ENCODE measurements at places on chromosomes 6 and 20.

GRCh38 chr6:149815788-149816187 lies 48.4 kb downstream of the LRP11 start:
- no peak overlapping the region for H3K4me3 ChIP-seq
- no peak for DNase-seq
- no peaks in the 10 kb centered on the region for H3K27me3 ChIP-seq
- 0 out of 2 replicates have a peak, but pooled peaks cover 2% of the 10 kb centered on the region for H3K36me3 ChIP-seq

DNA sequence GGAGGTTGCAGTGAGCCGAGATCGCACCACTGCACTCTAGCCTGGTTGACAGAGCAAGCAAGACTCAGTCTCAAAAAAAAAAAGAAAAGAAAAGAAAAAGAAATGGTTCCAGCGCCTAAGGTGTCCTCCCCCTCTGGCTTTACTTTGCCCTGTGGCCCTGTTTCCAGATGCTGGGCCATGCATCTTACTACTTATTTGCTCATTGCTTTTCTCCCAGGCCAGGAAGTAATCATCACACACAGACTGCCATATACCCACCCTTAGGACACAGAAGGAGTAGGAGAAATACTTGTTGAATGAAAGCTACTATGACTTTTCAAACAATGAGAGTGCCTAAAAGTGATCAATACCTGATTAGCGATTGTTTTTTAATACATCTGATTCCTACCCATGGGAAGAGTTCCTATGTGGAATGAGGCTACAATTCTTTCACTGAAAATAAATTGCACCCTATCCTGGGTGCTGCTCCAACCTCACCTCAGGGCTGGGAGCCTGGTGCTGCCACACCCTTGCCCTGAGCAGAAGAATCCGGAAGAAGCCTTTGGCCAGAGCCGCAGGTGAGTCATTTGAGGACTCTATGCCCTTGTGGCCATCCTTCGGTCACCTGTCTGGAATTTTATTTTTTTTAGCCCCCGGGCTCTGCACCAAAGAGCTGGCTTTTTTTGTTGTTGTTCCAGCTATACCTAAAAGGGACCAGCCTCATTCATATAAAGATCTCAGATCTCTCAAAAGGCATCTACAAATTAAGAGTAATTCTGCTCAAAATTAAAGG lies 22.7 kb upstream of the TFAP2C start:
- H3K36me3 ChIP-seq = no peaks in the 10 kb centered on the region
- no peak overlapping the region for H3K27ac ChIP-seq
- no peak overlapping the region for H3K4me3 ChIP-seq
- no peaks in the 10 kb centered on the region for H3K4me1 ChIP-seq
- DNase-seq = no peak

- H3K4me1 ChIP-seq = peaks cover 11% of the 10 kb centered on the region
- peak; percentile 19 for DNase-seq
- H3K36me3 ChIP-seq = no peaks in the 10 kb centered on the region
Observed at GRCh38 chr20:48846516-48847492, 19.0 kb upstream of the PREX1 start.

DNA sequence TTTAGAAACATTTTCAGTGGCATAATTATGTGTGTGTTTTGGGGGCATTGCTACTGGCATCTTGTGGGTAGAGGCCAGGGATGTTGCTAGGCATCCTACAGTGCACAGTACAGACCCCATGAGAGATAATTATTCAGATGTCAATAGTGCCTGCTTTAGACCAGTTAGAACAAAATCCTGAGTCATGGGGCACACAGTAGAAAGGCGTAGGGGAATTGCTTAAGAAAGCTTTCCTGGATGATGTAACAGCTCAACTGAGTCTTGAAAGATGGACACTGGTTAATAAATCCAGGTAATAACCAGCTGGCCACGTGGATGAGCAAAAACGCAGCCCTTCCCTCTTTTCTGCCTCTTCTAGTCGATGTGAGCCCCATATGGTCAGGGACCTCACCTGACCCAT lies 51.1 kb downstream of the KCNB1 start:
- H3K36me3 ChIP-seq = no peaks in the 10 kb centered on the region
- no peaks in the 10 kb centered on the region for H3K4me1 ChIP-seq
- no peak overlapping the region for H3K4me3 ChIP-seq
- H3K27ac ChIP-seq = no peak overlapping the region
- H3K27me3 ChIP-seq = no peaks in the 10 kb centered on the region

DNA sequence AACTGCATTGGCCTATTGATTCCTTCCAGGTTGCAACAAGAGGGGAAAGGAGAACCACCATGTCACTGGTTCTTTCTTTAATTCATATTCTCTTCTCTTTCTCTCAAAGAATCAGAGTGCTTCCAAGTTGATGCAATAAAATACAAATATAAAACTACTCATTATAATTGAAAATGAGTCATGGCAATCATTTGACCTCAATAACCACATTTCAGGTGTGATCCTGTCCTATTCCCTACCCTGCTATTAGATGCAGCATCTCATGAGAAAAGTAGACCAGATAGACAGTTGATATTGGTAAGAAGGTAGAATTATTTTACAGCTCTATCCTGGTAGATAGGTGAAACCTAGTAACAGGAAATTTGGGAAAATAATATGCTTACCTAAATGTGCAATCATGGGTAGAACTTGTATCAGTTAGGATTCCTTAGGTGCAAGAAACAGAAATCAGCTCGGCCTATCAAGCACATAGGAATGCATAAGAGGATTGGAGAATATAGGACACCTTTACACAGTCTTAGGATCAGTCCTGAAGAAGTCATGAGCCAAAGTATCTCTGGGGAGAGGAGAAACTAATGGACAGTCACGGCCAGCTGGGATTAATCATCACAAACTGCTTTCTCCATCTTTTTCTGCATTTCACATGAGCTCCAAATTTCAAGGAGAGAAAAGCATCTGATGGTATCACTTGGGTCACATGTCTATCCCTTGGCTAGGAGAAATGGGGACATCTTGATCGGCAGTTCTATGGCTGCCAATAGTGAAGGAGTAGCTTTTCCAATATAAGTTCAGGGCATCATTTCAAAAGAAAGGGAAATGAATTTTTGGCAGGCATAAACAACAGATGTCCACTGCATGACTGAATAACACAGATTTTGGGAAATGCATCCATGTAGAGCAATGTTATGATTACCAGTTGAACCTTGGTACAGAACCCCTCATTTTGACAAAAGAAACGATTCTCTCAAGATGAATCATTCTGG lies 19.3 kb upstream of the RNF146 start:
- H3K4me3 ChIP-seq = no peak overlapping the region
- H3K4me1 ChIP-seq = no peaks in the 10 kb centered on the region
- no peaks in the 10 kb centered on the region for H3K36me3 ChIP-seq
- no peaks in the 10 kb centered on the region for H3K27me3 ChIP-seq
- DNase-seq = no peak

- H3K27me3 ChIP-seq = no peaks in the 10 kb centered on the region
- no peak overlapping the region for H3K27ac ChIP-seq
- no peaks in the 10 kb centered on the region for H3K4me1 ChIP-seq
- H3K36me3 ChIP-seq = no peaks in the 10 kb centered on the region
- H3K4me3 ChIP-seq = no peak overlapping the region
Observed at GRCh38 chr6:121609281-121609680, 173.8 kb downstream of the GJA1 start.
